Dermis microvascular lymphatic vessel endothelial cell (primary cell): ENCODE measurements at places on chromosomes 12 and 14. TPM values are rescaled to one million over a fixed set of nuclear protein-coding genes. Genes with fewer than 3 reads are reported as not detected.

Gene FLRT2
- 107 and 305 TPM in 2 replicates for total RNA-seq

Gene CLEC9A
- not detected in 2 replicates for total RNA-seq

Gene TMEM63C
- 0.13 and 0.77 TPM in 2 replicates for total RNA-seq

Gene CLEC2D
- 0.64 and 0.89 TPM in 2 replicates for total RNA-seq

Gene CLEC4D
- total RNA-seq, result not detected in 2 replicates

Gene SPIC
- not detected in 2 replicates for total RNA-seq

Gene GLT1D1
- not detected in 2 replicates for total RNA-seq

Gene CEBPE
- not detected in 2 replicates for total RNA-seq

Gene CBLN3
- total RNA-seq, result 0.13 and 0.39 TPM in 2 replicates

Gene CLEC4C
- not detected in 2 replicates for total RNA-seq

Gene PRR4
- total RNA-seq, result 0.13 and 0.51 TPM in 2 replicates

Gene KRT83
- total RNA-seq, result not detected in 2 replicates

Gene VRTN
- total RNA-seq, result not detected in 2 replicates

Gene PRH2
- total RNA-seq, result not detected in 2 replicates

Gene DIO3
- total RNA-seq, result not detected in 2 replicates

Gene NEUROD4
- total RNA-seq, result not detected in 2 replicates
